Heart left ventricle (tissue), 16 donors: ENCODE measurements at places on chromosomes 2 and 18.

GRCh38 chr18:56479841-56480240 is 158.6 kb downstream of the TXNL1 start:
- DNase-seq, result no peak

DNA sequence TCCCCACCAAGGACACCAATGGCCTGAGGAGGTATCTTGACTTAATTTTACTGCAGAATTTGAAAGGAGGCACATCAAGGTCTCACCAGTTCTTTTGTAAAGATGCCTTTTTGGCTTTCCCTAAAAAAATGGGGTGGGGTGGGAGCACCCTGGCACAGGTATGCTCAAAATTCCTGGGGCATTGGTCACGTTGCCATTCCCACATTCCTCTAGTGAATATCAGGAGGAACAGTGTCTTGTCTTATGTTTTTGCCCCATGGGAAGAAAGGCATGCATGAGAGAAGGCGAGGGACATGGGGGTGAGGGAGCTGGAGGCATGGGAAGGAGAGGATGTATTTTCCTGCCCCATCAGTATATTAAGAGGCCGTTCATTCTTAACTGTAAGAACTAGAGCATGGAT is 275.3 kb downstream of the CMPK2 start:
- no peak for DNase-seq

DNA sequence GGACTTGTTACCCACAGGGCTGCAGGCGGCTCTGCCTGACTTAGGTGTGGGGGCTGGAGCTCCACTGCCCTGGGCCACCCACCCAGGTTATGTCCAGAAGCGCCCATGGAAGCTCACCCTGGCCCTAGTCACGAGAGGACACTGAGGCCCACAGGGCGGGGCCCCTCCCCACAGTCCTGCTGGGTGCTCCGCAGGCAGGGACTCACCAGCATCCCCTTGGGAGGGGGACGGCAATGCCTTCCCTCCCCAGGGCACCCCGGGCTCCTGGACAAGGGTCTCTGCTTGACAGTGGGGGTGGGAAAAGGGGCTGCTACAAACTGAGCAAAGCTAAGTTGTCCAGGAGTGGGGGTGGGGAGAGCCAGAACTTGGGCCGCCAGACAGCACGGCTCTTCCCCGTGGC is 60.5 kb downstream of the AQP12A start:
- DNase-seq, result no peak

DNA sequence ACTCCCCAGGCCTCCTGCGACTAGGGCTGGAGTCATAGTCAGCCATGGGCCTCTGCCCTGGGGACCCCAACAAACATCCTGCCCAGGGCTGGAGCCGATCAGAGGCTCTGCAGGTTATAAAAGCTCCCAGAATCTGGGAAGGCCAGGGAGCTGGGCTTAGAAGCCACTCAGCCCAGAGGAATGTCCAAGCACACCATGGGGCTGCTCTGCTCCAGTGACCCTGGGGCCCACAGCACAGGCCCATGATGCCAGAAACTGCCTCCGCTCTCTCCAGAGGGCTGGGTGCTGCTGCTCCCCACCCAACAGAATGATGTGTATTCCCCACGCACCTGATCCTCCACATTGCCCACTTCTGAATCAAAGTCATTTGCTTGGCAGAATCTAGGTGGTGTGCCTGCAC is 88.5 kb downstream of the ARMC9 start:
- no peak for DNase-seq

GRCh38 chr18:61350578-61350977 is 17.3 kb downstream of the CDH20 start:
- no peak for DNase-seq

DNA sequence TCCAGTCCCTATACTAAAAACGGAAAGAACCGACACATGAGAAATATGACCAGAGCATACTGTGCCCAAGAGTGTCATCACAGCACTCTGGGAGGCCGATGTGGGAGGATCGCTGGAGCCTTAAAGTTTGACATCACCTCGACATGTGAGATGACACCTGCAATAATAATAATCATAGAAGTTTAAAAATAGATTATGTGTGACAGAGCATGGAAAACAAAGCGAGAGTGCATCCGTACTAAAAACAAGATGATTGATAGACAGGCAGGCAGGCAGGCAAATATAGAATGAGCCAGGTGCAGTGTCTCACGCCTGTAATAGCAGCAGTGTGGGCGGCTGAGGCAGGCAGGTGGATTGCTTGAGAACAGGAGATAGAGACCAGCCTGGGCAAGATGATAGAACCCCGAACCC is 114.8 kb upstream of the ANKRD30BL start:
- no peak for DNase-seq

GRCh38 chr2:31147645-31148044 is 9.4 kb upstream of the GALNT14 start:
- DNase-seq, result no peak

DNA sequence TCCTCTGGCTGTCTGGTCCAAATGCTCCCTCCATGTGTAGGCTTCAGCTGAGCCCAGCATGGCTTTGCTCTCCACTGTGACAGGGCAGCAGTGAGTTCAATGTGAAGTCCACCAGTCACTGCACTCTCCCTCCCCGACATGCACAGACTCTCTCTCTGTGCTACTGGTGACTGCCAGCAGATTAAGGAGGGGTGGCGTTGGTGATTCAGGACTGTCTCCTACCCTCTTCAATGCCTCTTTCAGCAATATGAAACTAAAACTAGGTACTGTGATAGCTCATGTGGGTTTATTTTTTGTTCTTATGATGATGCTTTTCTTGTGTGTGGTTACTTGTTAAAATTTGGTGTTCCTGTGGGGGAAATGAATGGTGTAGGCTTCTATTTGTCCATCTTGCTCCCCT is 201.0 kb upstream of the RBMS1 start:
- DNase-seq, result no peak

DNA sequence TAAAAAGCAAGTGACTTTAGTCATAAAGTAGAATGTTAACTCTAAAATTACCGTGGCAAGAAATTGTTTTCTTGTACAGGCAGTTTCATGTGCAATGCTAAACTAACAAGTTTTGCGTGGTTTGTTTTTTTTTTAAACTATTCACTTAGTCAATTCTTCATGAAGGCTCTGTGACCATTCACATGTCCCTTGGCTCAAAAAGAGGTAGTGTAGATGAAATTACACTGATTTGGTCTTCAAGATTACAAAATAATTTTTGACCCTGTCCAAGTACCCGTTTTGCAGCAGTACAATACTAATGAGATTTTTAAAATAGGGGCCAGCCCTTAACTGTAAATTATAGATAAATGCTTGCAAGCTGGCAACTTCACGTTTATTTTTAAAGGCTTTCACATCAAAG is 1.3 kb downstream of the TMEM131 start:
- DNase-seq, result no peak

- no peak for DNase-seq
Measured at GRCh38 chr2:237917696-237918374, 49.0 kb upstream of the UBE2F start.

DNA sequence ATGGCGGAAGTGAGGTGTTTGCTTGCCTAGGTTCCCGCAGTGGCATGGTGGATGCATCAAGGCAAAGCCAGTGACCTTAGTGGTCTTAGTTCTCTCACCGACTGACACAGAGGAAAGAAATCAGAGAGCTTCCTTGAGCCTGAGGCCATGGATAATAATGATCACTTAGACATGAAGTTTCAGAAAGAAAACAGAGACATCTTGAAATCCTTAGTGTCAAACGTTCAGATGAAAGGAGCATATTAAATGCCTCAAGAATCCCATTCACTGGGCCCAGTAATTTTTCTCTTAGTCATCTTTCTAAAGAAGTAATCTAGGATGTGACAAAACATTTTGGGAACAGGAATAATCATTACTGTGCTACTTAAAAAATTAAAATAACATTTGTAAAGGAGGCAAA is 35.2 kb downstream of the COPS8 start:
- no peak for DNase-seq

DNA sequence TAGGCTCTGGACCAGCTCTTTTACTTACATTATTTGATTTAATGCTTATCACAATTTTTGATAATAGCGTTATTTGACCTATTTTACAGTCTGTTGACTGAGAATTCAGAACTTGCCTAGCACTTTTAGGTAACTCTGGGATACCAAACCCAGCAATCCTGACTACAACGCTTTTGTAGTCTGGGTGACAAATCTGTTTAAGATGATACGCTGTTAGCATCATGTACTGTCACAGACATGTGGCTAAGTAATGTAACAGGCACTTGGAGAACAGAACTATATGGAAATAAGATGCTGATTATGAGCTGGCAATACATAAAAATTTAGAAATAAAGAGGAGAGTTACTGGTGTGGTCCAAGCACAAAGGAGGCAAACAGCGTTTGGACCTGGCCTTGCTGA is 130.6 kb downstream of the RBMS1 start:
- DNase-seq, result no peak

DNA sequence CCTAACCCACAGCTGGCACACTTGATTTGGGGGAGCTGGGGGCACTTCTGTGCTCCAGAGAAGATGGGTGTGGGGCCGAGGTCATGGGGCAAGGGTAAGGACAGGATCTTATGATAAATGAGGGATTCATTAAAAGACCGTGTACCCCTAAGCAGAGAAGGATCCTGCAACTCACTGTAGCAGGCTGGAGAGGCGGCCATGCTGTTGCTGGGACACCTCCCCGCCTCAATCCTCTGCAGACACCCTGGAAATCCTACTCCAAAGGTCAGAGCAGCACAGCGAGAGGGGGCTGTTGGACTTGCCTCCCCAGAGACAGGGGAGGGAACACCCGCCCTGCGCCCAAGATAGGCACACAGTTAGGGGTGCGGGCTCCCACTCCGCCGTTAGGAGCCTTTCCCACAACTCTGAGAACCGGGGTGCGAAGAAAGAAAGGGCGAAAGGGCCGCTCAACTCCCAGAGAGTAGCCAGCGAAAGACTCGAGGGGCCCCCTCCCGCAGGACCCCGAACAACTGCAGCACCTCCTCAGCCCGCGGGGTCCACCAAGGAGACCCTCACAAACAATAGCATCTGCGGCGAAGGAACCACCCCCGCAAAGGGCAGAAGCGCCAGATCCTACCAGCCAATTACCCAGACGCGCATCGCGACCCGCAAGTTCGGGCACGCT is 1.4 kb downstream of the PARD6G start:
- DNase-seq, result no peak

- DNase-seq, result no peak
Measured at GRCh38 chr2:170375192-170375591, 197.2 kb downstream of the MYO3B start.

- no peak for DNase-seq
Measured at GRCh38 chr2:241213041-241213440, 24.6 kb downstream of the ANO7 start.

DNA sequence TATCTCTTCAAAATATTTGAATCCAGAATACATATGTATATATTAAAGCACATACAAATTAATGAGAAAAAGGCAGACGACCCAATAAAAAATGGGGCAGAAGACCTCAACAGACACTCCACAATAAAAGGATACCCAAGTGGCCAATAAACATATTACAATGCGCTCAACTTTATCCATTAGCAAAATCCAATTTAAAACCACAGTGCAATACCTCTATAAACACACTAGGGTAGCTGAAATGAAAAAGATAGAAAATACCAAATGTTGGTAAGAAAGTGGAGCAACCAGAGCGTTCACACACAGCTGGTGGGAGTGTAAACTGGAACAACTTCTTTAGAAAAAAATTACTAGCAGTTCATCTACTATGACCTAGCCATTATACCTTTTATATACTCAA is 75.3 kb downstream of the CCDC148 start:
- DNase-seq, result no peak

- no peak for DNase-seq
Measured at GRCh38 chr2:170202437-170202836, 24.5 kb downstream of the MYO3B start.
